Stimulated activated memory B cell treated with anti-CD40 and anti-IgM and Interleukin-4, amounts not matched to agents 10 μg/mL and 1 μg/mL and 100 μg/mL, for 72 hours (primary cell): ENCODE measurements at places on chromosomes 5 and 9.

- ATAC-seq = no peak
- H3K27ac ChIP-seq = no peak overlapping the region
- peaks cover 24% of the 10 kb centered on the region for H3K27me3 ChIP-seq
- H3K4me3 ChIP-seq = no peak overlapping the region
Measured at GRCh38 chr5:53080271-53080670, 29.3 kb downstream of the MOCS2 start.

GRCh38 chr5:143041-143440, 48.3 kb upstream of the LRRC14B start:
- H3K27me3 ChIP-seq = peaks cover 54% of the 10 kb centered on the region
- no peaks in the 10 kb centered on the region for H3K4me1 ChIP-seq
- H3K36me3 ChIP-seq = peaks cover 6% of the 10 kb centered on the region
- peak; percentile 17 for ATAC-seq
- no peak overlapping the region for H3K4me3 ChIP-seq

- H3K27me3 ChIP-seq = peaks cover 9% of the 10 kb centered on the region
- H3K4me1 ChIP-seq = no peaks in the 10 kb centered on the region
- H3K36me3 ChIP-seq = peaks cover 5% of the 10 kb centered on the region
Measured at GRCh38 chr9:88587182-88587581, 52.2 kb downstream of the NXNL2 start.

- no peak overlapping the region for H3K27ac ChIP-seq
- ATAC-seq = no peak
Measured at GRCh38 chr9:69970001-69970533, 73.6 kb upstream of the MAMDC2 start.

DNA sequence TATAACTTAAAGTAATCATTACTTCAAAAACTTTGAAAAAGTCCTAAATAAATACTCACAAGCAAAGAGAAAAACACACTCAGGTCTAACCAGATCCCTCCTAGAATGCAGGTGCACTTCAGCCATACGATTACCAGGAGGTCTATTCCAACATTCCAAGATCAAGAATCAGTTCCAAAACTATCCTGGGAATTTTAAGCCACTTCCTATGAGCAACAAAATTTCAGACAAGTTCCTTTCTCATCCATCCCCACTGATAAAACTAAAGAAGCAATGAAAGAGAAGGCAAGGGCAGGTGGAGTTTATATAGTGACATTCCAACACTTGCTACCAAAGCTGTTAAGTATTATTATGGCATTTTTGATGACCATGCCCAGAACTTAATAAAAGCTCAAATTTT, 29.6 kb downstream of the MLLT3 start:
- no peak overlapping the region for H3K27ac ChIP-seq
- H3K4me3 ChIP-seq = no peak overlapping the region
- no peaks in the 10 kb centered on the region for H3K4me1 ChIP-seq
- no peaks in the 10 kb centered on the region for H3K27me3 ChIP-seq

DNA sequence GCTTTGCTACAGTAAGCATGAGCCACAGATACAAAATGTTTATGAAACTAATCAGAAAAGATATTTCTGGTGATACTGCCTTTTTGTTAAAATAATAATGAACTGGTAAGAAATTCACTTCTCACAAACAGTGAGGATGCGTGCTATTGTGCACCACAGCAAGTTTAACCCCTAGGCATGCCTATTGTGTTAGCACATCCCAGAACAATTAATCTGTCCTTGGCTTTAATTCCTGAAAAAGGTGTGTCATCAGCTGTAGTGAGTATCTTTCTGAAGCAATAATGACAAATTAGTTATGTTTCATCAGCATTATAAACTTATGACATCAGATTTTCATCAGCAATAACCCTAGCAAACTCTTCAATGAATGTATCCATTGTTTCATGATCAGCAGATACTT, 1307.2 kb downstream of the EFNA5 start:
- no peak overlapping the region for H3K27ac ChIP-seq
- H3K36me3 ChIP-seq = no peaks in the 10 kb centered on the region
- H3K27me3 ChIP-seq = no peaks in the 10 kb centered on the region
- no peak overlapping the region for H3K4me3 ChIP-seq
- no peaks in the 10 kb centered on the region for H3K4me1 ChIP-seq
- ATAC-seq = no peak

- H3K36me3 ChIP-seq = no peaks in the 10 kb centered on the region
- no peak overlapping the region for H3K4me3 ChIP-seq
- no peak overlapping the region for H3K27ac ChIP-seq
- H3K4me1 ChIP-seq = no peaks in the 10 kb centered on the region
Measured at GRCh38 chr5:127695346-127695745, 7.8 kb upstream of the CCDC192 start.

- H3K27me3 ChIP-seq = no peaks in the 10 kb centered on the region
- peaks cover 12% of the 10 kb centered on the region for H3K4me1 ChIP-seq
Measured at GRCh38 chr9:92650839-92651621, 18.9 kb downstream of the IPPK start.

- no peak overlapping the region for H3K27ac ChIP-seq
- H3K4me1 ChIP-seq = no peaks in the 10 kb centered on the region
- no peak overlapping the region for H3K4me3 ChIP-seq
- H3K27me3 ChIP-seq = no peaks in the 10 kb centered on the region
- no peaks in the 10 kb centered on the region for H3K36me3 ChIP-seq
Measured at GRCh38 chr5:155303120-155303519, 289.6 kb downstream of the KIF4B start.

GRCh38 chr5:170269579-170269978, 28.0 kb downstream of the LCP2 start:
- H3K4me1 ChIP-seq = peaks cover 26% of the 10 kb centered on the region
- peaks cover 5% of the 10 kb centered on the region for H3K36me3 ChIP-seq
- no peak for ATAC-seq
- H3K27me3 ChIP-seq = peaks cover 10% of the 10 kb centered on the region
- no peak overlapping the region for H3K4me3 ChIP-seq

DNA sequence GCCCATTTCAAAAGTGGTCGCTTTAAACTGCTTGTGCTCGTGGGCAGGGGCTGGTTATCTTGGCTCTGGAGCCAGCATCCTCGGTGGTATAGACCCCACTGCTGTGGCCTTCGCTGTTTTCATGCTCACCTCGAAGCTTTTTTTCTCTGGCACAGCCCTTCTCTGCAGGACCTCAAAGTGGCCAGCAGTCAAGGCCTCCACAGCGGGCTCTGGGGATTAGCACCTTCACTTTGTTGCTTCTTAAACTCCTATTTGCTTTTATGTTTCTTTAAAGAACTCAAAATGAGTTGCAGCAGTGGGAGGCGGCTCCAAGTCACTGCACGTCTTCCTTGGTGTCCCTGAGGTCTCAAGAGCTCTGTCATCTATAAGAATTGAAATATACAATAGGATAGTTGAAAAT, 165.1 kb downstream of the CACNA1B start:
- H3K27ac ChIP-seq = no peak overlapping the region
- no peaks in the 10 kb centered on the region for H3K4me1 ChIP-seq
- H3K36me3 ChIP-seq = no peaks in the 10 kb centered on the region

GRCh38 chr5:14775857-14776256, 95.7 kb downstream of the ANKH start:
- peaks cover 15% of the 10 kb centered on the region for H3K36me3 ChIP-seq
- peaks cover 12% of the 10 kb centered on the region for H3K4me1 ChIP-seq
- no peak overlapping the region for H3K4me3 ChIP-seq
- no peaks in the 10 kb centered on the region for H3K27me3 ChIP-seq
